Stimulated activated CD4-positive, alpha-beta T cell treated with anti-CD3 and anti-CD28 coated beads, Interleukin-4, amount 100 ng/mL, for 4 hours (primary cell): ENCODE measurements at places on chromosomes 4 and X.

- no peak for DNase-seq
These were observed 113.6 kb downstream of the NFKB1 start for GRCh38 chr4:102614801-102615200.

DNA sequence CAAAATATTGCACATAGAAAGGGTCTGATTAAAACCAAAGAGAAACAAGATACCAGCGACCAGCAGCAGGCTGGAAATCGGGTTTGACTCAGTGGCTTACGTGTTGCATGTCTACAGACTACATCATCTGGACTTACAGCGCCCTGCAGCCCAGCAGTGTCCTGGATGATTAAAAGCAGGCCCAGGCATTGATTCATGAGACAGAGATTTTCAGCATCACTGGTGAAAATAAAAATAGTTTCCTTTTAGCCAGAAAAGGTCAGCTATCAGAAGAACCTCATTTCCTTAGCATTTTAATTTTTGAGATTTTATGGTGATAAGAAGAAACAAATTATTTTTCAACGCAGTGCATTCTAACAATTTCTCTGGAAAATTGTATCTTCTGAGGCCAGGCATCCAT, 190.6 kb downstream of the PTTG2 start:
- DNase-seq = no peak

DNA sequence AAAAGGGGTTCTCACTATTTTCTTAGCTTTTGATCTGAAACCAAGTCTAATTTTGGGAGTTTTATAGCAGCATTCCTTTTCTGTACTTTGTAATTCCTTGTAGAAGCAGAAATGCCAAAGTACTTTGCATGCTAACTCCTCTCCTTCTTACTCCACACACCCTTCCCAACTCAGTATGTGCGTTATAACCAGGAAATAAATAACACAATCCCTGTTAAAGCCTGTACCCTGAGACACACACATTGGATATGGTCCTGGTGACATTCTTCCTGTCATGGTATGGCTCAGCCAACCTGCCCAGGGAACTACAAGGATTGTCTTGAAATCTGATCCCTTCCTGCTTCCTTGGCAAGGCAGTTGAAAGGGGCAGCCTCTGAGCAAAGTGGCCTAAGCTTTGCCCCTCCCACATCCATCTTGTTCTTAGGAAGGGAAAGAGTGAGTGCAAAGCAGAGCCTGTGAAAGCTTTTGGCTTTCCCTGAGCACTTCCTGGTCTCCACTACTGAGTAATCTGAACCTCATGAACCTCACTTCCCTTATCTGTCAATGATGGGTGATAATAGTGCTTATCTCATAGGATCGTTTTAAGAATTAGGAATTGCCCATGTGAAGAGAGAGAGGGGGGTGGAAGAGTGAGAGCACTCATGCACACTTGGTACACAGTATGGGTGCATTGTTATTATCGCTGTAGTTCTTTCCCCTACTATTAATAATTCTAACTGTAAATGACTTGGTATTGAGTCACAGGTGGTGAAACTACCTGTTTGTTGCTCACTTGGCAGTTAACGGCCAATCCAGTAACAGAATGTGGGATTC, 109.3 kb downstream of the AFF2 start:
- DNase-seq = no peak

GRCh38 chr4:118114720-118115119, 80.4 kb downstream of the NDST3 start:
- DNase-seq = no peak

DNA sequence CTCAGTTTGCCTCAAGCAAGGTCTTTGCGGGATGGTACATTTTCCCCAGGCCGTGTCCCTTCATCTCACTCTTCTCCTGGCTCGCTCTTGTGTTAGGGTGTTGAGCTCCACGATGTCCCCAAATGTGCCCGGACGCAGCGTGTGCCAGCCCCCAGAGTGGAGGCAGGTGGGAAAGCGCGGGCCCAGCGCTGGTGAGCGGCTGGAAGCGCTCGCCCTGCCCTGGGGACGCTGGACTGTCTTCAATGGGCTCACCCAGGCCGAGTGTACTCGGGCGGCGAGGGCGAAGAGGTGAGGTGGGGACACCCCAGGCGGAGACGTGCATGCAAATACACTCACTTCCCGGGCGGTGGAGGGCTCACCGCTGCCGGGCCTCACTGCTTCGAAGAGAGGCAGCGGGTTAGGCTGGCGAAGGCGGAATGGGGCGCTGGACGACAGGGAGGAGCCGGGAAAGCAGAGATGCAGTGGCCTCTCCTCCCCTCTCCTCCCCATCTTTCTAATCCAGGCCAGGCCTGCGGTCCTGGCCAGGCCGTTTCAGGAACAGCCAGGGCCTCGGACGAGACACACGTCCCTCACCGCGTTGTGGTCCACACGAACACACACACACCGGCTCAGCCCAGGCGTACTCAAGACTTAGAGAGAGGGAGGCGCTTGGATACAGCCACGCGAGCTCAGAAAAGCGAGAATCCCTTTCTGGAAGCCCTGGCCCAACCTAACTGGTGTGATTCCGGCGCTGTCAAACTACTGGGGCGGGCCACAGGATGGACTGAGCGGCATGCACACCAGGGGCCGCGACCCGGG, 2.2 kb downstream of the NKX6-1 start:
- no peak for DNase-seq

DNA sequence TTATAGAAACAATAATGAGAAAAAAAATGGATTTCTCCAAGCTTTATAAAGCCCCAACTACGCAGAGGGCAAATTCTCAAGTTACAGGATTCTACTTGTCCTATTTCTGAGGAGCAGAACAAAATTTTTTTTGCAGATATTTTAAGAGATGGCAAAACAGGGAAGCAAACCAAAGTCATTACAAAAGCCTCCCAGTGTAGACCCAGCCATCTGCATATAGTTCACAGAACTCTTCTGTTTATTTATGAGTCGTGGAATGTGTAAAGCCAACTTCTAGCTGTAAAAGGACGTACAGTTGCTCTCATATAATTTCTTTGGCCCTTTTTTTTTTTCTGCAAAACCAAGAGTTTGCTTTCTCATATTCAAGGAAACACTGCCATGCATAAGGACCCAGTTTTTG, 120.4 kb downstream of the PCDH7 start:
- DNase-seq = no peak

DNA sequence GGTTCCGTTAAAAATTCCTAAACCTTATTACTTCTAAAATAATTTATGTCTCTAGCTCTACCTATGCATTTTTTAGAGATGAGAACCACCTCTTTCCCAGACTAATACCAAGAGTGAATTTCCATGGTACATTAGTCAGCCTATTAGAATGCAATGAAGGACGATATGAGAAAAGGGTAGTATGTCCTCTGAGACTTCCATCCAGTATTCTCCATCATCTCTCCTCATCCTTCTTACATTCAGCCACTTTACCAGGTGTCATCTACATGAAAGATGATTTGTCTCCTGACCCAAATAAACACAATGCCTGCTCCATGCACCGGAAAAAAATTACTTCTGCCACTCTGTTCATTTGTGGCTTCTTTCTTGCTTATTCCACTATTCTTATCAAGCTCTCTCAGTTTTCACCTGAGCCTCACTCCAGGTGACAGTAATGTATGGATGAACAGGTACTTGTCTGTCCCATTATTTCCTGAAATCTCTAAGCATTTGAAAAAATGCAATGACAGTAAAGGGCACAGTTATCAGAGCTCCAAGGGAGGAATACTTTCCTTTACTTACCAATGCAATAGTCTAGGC, 97.9 kb downstream of the MAB21L2 start:
- DNase-seq = no peak

DNA sequence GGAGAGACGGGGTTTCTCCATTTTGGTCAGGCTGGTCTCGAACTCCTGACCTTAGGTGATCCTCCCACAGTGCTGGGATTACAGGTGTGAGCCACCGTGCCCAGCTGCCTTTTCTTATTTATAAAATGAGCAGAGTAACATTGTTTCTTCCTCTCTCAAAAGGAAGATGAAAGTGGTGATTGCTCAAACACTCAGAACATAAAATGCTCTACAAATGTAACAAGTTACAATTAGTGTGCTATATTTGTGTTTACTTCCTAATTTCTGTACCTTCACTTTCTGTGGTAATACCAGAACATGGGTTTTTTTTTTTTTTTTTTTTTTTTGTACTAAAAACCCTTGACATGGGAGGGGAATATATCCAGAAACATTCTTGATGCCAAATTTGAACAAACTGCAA, 197.9 kb downstream of the MGST2 start:
- DNase-seq = no peak

GRCh38 chr4:140353786-140354185, 19.7 kb upstream of the SCOC start:
- no peak for DNase-seq

DNA sequence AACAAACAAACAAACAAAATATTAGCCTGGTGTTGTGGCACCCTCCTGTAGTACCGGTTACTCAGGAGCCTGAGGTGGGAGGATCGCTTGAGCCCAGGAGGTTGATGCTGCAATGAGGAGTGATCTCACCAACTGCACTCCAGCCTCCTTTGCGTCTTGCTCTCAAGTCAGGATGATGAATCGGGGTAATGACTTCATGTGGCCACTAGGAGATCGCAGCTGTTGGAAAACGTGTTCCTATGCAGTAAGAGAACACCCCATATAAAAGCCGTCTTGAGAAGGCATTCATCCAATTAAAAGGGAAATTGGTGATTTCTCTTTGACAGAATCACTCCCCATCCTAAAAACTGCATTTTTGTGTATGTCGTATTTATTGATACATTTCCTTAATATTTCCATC, 6.9 kb downstream of the CCNB3 start:
- DNase-seq = no peak

DNA sequence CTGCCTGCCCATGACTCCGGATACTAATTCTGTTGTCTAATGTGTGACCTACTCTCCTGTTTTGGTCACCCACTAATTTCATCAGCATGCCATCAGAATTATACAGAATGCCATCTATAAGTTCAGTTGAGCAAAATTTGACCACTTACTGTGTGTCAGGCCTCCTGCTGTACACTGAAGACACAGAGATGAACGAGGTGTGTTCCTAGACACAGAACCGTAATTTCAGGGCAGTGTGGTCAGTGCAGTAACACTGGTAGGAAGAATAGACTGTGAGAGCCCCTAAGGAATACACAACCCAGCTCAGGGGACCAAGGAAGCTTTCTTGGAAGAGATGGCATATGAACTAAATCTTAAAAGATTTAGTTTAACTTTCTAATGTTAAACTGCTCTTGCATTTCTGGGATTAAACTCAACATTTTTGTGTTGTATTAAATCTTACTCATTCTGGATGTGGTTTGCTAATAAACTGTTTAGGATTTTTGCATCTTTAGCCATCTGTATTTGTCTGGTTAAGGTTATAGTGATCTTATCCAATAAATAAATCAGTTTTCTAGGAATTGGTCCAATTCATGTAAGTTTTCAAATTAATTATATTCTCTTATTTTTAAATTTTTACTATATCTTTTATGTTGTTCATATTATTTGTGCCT, 34.3 kb downstream of the KANTR start:
- DNase-seq = no peak

- DNase-seq = no peak
These were observed 327.4 kb downstream of the RPA4 start for GRCh38 chrX:97211070-97211469.

- no peak for DNase-seq
These were observed 356.5 kb downstream of the MID1IP1 start for GRCh38 chrX:39157796-39158195.

DNA sequence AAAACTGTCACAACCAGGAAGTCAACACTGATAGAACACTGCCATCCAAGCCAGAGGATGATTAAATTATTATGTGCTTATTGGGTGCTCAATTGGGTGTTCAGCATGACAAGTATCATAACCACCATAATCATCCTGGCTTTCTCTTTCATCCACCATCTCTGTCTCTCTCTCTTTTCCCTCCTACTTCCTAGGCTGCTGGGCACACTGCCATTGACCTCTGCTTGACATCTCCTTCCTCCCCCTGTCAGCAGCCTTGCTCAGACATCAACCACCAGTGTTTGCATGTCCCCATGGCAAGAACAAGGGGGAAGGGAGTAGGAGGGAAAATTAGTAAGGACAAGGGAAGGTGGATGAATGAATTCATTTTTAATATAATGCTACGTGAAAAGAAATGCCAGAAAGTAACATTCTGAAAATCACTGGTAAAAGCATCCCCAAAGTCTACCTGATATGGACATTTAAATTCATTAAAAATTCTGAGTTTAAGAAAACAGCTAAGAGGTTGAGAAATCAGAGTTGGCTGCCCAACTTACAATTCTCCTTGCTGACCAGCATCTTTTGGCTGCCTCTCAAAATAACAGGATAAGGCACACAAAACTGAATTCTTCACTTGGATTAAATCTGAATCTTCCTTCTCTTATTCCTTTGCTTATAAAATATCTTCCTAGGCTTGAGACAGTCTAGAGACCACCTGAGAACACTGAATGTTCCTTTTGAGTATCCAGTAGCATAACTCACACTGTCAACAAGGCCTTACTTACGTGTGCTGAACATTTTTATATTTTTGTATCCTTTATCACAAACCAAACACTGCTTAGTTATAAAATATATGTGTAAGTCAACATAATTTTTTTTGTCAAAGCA, 48.5 kb downstream of the SNCA start:
- no peak for DNase-seq

DNA sequence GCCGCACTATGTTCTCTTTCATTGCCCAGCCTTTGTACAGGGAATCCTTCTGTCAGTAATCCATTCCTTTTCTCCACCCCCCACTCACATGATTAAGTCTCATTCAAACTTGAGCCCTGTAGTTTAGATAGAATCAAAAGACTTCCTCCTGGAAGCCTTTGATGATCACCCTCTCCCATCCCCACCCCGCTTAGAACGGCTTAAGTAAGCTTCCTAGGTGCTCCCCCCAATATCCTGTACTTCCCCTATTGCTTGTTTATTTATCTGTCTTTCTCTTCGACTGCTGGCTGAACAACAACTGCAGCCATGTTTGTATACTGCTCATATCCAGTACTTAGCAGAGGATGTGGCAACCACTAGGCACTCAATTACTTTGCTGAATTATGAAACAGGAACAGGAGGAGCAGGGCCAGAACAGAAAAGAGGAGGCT, 38.5 kb upstream of the GPC3 start:
- no peak for DNase-seq

GRCh38 chrX:100687546-100687945, 43.5 kb downstream of the SRPX2 start:
- no peak for DNase-seq

DNA sequence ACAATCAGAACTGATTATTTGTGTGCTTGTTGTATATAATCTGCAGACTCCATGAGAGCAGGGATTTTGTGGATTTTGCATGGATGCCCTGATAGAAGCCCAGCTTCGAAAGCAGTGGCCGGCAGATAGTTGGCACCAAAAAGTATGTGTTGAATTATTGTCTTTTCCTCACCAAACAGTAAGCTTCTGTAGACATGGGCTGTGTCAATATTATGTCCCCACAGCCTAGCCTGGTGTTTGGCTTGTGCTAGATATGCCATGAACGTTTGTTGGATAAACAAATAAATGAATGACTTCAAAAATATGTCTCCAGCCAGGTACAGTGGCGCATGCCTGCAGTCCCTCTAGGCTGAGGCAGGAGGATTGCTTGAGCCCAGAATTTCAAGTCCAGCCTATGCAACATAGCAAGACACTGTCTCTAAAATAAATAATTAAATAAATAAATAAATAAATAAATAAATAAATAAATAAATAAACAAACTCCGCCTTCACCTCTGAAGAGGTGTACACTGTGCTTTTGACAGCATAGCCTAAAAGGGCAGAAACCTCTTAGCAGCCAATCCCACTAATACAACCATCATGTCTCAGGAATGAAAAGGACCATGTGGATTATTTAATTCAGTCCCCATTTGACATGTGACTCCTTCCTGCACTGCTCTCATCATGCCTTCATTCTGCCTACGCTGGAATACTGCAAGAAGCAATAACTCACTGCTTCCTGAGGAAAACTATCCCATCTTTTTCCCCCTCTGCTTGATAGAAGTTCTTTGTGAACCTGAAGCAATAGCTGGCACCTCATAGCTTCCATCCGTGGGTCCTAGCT, 335.2 kb downstream of the FBXW7 start:
- no peak for DNase-seq
